ENCODE measurements at places on chromosomes 16 and 17.
A peak's percentile ranks its signal among the peaks of the same experiment; 100 is the strongest.

- DNase-seq: no peak
Observed at GRCh38 chr17:41403404-41404023, 6.1 kb upstream of the KRT31 start.

GRCh38 chr17:74603746-74604145, 11.7 kb upstream of the CD300LD start:
- DNase-seq: no peak

DNA sequence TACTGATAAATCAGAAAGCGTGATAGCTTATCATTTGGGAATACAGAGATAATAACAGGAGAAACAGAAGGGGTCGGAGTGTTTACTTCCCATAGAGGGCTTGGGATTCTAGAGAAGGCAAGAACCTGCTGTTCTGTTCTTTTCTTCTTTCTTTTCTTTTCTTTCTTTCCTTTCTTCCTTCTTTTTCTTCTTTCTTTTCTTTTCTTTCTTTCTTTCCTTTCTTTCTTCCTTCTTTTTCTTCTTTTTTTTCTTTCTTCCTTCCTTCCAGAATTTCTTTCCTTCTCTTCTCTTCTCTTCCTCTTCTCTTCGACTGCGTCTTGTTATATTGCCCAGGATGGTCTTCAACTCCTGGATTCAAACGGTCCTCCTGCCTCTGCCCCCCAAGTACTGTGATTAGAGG, 18.3 kb downstream of the CNEP1R1 start:
- no peak for DNase-seq

DNA sequence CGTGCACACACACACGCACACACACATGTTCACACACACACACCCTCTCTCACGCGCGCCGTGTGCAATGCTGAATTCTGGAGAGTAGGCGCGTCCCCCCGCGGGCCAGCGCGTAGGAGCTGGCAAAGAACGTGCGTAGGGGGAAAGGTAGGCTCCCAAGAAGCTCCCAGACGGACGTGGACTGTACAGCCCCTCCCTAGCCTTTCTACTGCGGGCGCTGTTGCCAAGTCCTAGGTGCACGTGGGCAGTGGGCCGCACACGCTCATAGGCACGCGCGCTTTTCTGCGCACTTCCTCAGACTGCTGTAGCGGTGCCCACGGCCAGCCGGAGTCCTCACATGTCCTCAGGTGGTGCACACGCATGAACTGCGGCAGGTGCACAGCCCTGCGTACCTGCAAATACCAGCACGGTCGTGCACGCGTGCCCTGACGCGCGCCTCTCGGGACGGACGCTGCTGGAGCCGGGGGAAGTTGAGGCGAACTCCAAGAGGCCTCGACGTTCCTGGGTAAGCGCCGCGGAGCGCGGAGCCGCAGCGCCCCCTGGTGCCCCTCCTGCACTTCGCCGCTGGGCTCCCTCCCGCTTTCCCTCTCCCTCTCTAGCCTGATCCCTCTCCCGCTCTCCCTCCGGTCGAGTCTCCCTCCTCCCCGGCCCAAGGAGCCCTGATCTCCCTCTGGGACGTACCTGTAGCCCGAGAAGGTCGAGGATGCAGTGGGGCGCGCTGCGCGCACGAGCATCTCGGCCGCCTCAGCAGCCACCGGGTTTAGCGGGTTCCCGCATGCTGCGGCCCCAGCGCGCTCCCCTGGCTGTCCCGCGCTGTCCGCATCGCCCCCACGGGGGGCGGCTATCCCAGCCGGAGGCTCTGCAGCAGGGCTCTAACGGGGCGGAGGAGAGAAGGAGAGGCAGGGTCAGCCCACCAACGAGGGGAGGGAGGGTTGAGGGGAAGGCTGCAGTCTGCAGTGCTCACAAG, 749 bp downstream of the GRIN2A start:
- peak; percentile 73 for DNase-seq

GRCh38 chr17:45848868-45849535, 4.3 kb downstream of the SPPL2C start:
- no peak for DNase-seq

DNA sequence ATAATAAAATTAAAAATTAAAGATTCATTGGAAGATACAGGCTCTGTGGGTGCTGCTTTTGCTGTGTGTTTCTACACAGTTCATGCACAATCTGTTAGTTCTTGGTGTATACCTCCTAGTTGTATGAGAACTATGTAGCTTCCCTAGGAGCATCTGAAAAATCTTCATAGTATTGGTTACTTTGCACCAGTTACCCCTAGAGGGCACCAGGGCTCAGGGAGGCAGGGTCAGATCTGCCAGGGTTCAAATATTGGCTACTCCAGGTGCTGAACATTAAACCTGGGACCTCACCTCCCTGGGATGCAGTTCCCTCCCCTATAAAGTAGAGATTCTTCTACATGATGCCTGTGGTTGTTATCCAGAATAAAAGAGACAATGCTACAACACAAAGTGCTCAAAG, 583.0 kb upstream of the CDH11 start:
- no peak for DNase-seq

GRCh38 chr16:85058909-85059308, 31.3 kb downstream of the KIAA0513 start:
- no peak for DNase-seq

DNA sequence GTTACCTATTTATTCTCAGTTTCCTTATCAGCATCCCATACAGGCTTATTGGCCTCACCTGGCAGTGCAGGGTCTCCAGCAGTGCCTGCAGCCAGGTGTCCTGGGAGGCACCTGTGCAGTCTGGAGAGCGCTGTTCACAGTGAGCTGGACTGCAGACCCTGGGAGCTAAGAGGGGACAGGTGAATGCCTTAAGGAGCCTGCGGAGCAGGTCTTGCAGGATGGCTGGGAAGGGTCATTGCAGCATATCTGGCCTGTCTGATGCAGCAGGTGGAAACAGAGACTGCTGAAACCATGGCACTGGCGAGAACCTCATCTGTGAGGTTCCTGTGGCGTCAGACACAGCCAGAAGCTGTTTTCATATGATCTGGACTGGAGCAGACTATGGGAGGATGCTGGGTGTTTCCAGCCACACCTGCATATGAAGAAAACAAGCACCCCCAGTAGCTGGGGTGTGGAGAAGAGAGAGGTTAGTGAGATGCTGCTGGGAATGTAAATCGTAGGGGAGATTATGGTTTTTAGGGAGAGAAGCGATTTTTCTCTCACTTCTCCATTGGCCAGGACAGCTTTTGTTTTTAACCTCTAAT, 77.0 kb downstream of the NTN1 start:
- peak; percentile 21 for DNase-seq

DNA sequence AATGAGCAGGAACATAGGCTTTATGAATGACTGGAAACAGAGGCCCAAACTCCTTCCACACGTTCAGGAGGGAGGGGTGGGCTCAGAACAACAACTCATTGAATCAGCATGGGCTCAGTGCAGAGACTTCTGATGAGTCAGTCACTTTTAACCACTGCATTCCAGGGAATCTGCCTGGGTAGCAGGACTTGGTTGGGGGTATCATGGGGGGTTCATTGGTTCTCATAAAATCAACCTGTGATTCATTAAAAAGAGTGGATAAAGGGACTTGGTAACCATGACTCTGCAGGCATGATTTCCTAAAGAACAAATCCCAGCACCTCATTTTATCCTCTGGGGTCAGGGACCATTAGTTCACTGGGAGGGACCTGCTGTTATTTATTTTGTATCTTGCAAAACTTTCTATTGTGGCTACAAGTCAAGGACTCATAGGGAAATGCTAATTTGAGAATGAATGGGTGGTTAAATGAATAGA, 13.8 kb downstream of the ITGB3 start:
- no peak for DNase-seq

- DNase-seq: no peak
Observed at GRCh38 chr16:11639925-11640899, 28.0 kb upstream of the SNN start.

- DNase-seq: peak; percentile 71
Observed at GRCh38 chr17:78257810-78258322, 26.4 kb downstream of the TMEM235 start.

DNA sequence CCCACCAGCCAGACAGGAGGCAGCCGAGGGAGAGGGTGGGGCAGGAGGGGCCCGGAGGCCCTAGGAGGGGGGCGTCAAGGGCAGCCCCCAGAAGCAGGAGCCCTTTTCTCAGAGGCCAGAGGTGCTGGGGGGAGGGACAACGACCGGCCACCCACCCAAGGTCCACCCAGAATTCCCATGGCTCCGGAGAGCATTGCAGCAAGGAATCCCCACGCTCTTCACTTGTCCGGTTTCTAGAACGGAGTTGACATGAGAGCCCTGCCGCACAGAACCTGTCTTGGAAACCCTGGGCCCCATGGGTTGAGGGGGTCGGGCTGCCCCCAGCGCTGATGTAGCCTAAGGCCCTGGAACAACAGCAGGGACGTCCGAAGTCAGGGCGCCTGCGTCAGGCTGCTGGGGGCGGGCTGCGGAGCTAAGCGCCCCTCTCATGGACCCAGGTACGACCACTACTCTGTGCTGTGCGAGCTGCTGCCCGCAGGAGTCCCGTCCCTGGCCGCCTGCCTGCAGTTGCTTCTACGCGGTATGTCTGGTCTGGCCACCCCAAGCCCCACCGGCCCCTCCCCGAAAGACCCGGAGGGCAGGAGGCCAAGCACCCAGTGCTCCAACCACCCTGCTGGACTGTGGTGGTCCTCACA, 11.2 kb downstream of the CYBC1 start:
- DNase-seq: no peak

DNA sequence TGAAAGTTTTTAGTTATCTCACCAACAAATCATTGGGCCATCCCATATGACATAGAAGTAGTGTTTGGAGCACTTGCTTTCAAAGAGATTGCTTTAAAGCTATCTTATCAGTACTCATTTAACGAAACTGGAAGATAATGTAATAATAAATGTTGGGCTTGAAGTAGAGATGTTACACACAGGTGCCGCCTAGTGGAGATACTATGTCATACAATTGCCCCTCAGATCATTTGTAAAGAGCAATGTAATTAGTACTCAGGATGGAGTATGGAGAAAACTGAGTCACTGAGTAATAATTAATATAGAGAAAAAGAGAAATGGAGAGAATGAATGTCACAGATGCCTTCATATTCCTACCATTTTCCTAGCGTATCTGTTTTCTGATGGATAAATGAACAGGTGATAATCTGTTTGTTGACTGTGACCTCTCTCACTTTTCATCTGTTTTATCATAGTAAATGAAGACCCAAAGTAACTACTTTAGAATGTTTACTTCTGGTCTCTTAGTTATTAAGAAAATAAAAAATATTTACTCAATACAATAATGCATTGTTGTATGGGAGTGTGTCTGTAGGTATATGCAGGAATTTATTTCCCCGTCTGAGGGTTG, 80.4 kb downstream of the EFCAB5 start:
- no peak for DNase-seq

DNA sequence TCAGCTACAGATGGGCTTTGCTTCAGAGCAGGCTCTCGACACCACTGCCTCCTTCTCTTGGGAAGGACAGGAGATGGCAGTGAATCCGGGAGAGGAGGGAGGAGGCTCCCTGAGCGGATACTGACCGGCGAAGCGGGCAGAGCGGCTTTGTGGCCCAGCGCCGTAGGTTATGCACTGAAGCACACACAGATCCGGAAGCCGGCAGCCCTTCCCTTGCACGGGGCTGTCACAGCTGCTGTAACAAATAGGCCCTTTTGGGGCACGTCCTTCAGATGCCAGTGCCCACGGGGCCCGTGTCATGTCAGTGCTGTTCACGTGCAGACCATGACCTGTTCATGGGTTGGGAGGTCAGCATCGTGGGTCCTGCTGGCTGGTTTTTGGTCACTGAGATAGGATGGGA, 144.7 kb upstream of the CHMP6 start:
- no peak for DNase-seq

DNA sequence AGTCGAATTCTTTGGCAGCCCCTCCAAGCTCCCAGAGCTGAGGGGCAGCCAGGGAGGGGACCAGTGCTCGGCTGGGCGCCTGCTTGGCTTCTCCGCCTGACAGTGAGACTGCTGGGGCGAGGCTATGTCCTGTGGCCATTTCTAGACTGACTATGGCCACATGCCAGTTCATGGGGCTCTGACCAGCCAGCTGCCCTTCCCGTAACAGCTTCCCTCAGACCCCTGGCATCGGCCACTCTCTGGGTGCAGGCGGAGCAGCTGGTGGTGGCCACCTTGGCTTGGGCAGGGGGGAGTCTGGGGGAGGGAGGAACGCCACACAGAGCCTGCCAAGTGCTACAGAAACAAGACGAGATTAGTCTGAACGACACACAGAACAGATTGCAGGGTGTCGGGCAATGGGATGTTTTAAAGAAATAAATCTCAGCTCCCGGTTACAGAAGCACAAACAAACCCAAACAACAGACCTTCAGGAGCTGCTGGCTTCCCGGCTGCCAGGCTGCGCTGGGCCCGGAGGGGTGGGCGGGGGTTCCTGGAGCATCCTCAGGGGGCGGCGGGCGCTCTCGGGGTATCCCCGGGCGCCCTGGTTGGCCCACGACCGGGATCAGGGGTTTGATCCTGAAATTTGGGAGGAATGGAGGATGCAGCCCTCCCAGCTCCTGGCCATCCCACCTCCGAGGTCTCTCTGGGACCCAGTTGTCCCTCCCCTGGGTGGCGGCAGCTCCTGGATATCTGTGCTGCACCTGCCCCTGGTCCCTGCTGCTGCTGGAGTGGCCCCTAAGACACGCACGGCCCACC, 34.5 kb downstream of the TBC1D16 start:
- DNase-seq: no peak

DNA sequence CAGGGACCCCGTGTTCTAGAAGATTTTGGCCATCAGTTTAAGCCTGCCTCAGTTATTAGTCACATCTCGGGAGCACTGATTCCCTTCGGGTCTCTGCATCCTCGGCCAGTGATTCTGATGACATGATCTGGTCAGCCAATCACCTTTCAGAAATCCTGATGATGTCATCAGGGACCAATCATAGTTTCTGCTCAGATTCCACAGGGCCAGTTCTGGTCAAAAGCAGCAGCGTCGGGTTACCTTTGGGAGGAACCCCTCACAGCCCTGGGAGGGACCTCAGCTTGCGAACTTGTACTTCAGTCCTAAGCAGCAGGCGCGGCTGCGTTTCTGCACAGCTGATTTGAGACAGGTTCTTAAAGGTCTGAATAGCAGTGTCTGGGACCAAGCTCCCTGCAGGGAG, 13.9 kb downstream of the KDM8 start:
- DNase-seq: no peak

GRCh38 chr17:14746822-14747602, 446.1 kb downstream of the HS3ST3B1 start:
- no peak for DNase-seq

GRCh38 chr17:27651411-27652345, 20.7 kb downstream of the LGALS9 start:
- DNase-seq: peak; percentile 89

GRCh38 chr17:29444589-29444988, 54.4 kb downstream of the TAOK1 start:
- no peak for DNase-seq

- no peak for DNase-seq
Observed at GRCh38 chr16:88523309-88524161, 46.7 kb upstream of the ZC3H18 start.
